ENCODE measurements at places on chromosomes 11 and 22. TPM values are rescaled to one million over a fixed set of nuclear protein-coding genes. Genes with fewer than 3 reads are reported as not detected.

Gene TSPAN18
- 79.8 TPM for total RNA-seq

Gene SPI1
- 14.9 TPM for total RNA-seq

Gene APOA1
- total RNA-seq = 1.2 TPM

Gene HIC2
- 11.9 TPM for total RNA-seq

Gene PHF21B
- total RNA-seq = not detected

Gene SPTY2D1
- 55.0 TPM for total RNA-seq

Gene EPS8L2
- 6.8 TPM for total RNA-seq

Gene LIMK2
- 20.7 TPM for total RNA-seq

Gene OR8D4
- not detected for total RNA-seq

Gene LIPT2
- 5.8 TPM for total RNA-seq

Gene KCNQ1OT1
- 0.20 TPM for total RNA-seq

Gene PGR
- not detected for total RNA-seq

Gene SLC5A4
- not detected for total RNA-seq

Gene DYNC2H1
- 3.6 TPM for total RNA-seq

DNA sequence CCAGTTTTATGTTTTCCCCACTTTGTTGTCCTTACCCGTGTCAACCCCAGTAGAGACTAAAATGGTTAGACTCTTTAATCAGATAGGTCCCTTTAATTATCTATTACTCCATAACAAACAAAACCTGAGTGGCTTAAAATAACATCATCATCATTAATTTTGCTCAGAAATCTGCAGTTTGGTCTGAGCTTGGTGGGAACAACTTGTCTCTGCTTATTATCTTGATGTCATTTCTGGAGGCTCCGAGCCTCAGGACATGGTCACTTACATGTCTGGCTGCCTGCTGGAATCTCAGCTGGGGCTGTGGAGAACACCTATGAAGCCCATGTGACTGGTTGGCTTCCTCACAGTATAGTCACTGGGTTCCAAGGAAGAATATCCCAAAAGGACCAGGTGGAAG, 26.7 kb downstream of the UVRAG start:
- no peak for DNase-seq

DNA sequence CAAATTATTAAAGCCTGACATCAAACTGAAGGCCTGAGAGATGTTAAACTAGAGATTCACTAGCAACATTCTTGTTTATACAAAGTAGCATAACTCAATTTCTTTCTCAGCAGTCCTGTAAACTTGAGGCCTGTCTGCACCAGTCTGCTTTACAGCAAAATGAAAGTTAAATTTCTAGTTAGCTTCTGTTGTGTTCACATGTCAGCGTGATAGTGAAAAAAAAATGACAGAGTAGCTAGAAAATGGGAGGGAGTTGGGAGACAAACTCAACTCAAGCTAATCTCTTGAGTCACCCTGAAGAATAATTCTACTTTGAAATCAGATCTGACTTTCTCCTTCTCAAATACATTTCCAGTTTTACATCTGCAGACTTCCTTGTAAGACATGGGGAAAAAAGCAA, 6.5 kb downstream of the RBFOX2 start:
- DNase-seq = no peak

DNA sequence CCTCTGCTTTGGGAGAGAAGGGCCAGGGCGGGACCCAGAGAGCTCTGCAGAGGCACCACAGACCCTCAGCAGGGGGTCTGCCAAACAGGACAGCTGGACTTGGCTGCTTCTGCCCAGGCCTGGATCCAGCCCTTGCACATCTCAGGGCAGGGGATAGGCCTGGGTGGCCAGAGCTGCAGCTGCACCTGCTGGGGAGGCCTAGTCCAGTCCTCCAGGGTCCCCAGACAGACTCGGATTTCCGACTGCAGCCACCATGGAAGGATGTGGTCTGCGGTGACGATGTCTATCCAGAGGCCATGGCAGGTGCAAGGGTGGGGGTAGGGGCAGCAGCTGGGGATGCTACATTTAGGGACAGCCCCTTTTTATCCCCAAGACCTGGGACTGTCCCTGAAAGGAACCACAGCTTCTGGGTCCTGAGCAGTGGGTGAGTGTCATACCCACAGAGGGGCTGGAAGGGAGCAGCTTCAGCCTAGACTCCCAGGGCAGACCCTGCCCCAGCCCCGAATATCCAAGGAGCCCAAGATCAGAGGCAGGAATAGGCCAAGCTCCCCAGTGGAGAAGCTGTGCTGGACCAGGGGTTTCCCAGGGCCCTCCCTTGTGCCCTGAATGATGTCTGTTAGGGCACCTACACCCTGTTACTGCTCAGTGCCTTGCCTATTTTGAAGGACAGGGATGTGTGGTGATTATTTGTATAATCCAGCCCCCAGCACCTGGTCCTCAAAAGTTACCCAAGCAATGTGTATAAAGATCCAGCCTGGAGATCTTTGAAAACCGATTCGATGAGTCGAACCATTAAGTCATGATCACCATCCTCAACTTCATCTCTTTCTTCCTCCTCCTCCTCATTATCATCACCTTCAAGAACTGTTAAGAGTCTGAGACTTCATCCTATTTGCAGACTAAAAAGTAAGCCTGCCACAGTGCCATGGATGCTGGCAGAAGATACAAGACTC, 2.5 kb upstream of the IGLL5 start:
- DNase-seq = no peak

- peak; percentile 31 for DNase-seq
Observed at GRCh38 chr22:40325315-40325714, 21.0 kb upstream of the ADSL start.

DNA sequence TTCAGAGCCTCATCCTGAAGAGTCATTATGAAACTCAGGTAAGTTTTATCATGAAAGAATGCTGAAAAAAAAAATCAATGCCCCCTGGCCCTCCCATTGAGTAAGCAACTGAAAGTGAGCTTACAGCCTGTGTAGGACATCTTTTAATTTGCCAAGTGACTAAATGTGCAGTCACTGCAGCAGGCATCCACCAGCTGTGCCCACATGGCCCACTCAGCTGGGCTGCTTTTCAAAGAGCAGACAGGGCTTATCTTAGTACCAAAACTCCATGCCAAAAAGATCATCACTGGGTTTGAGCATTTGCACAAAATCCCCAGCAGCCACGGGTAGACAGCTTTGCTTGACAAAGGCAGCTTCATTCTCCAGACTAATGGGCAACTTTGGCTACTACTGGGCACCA, 709.7 kb downstream of the NTM start:
- DNase-seq = no peak

DNA sequence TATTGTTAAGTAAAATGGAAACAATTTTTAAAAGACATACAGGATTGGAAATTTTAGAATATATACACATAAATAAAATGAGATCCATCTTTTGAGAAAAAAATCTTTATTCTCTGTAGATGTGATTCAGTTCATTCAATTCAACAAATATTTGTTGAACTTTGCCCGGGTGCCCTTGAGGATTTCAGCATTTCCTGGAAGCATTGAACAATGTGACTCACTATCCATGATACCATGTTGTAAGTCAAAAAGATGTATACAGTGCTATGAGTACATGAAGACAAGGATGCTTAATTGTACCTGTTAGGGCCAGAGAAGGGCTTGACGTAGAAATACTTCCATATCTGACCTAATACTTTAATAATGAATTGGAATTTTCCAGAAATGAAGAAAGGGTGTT, 353.7 kb downstream of the METTL15 start:
- no peak for DNase-seq

- no peak for DNase-seq
Observed at GRCh38 chr11:15106201-15106965, 8.3 kb upstream of the INSC start.

- DNase-seq = no peak
Observed at GRCh38 chr22:37910890-37911672, 5.0 kb downstream of the MICALL1 start.

- no peak for DNase-seq
Observed at GRCh38 chr11:117166491-117166890, 12.1 kb upstream of the SIDT2 start.

GRCh38 chr22:47450876-47451475, 688.5 kb downstream of the TBC1D22A start:
- DNase-seq = no peak

DNA sequence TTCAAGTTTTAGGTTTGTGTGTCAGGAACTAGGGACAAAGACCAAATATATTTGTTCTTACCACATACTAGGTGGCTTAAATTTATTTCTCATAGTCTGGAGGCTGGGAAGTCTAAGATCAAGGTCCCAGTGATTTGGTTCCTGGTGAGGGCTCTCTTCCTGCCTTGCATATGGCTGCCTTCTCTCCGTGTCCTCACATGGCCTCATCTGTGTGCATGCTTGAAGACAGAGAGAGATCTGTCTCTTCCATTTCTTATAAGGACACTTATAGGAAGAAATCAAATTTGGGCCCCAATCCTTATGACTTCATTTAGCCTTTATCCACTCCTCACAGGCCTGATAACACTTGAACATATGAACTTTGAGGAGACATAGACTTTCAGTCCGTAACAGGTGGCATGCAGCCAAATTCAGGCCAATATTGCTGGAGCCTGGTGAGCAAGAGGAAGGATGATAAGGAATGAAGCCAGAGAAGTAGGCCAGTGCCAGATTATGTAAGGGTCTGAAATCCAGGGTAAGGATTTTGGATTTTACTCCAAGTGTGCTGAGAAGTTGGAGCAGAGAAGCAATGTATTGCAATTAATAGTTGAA, 35.1 kb downstream of the TTC17 start:
- no peak for DNase-seq

GRCh38 chr11:113176599-113177360, 137.6 kb upstream of the TTC12 start:
- no peak for DNase-seq

DNA sequence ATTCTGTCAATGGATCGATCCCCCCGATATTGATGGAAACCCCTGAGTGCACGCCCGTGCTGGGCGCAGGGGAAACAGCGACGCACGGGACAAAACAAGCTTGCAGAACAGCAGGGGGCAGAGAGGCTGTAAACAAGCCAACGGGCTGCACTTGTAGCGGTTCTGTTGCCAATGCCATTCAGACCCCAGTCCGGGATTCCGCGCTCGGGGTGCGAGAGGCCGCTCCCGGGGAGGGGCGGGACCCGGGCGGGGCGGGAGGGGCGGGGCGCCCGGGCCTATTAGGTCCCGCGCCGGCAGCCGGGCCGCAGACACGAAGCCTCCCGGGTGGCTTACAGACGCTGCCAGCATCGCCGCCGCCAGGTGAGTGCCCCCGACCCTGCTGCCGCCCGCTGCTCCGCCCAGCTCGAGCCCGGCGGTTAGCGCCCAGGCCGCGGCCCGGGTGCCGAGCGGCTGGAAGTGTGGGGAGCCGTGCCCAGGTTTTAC, at the start of gene BIK:
Gene BIK (plus strand): TSS at position 307 of the 483 bp plus-strand sequence. CDS start 13,273 bp downstream, outside the sequence.
- peak; percentile 19 for DNase-seq

DNA sequence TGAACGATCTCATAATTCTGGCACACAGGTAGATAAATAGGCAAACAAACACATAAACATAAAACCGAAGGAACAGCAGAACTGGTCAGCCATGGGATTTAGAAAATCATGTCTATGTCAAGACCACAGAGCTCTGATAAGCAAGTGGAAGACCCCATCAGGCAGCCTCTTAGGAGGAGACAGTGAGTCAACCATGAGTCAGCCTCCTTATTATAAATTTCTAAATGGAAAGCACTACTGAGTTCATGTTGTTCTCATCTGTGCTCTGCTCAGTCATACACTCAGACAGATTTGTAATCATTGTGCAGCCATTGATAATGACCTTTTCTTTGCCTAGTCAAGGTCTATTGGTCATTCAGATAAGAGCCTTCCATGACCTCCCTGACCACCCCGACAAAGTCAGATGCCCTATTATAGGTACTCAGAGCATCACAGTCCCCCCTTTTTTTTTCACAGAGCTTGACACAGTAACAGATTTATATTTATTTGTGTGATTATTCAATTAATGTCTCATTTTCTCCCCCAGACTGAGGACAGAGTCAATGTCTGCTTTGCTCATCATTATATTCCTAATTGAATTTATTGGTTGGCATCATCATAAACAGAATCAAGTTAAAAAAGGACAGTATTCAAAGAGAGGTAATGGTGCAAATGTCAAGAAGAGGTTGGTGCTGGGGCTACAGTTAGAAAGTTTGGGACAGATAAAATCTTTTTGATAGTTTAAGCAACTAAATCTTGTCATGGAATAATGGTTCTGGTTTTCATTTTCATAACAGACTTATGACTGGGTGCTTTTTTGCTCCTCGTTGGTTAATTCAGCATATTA, 579.7 kb upstream of the CCDC90B start:
- DNase-seq = no peak

GRCh38 chr11:76603202-76603601, 67.3 kb downstream of the LRRC32 start:
- DNase-seq = no peak

GRCh38 chr11:69841170-69841858, 22.1 kb upstream of the FGF3 start:
- no peak for DNase-seq

- no peak for DNase-seq
Observed at GRCh38 chr22:39522567-39523300, 2.4 kb downstream of the ATF4 start.

DNA sequence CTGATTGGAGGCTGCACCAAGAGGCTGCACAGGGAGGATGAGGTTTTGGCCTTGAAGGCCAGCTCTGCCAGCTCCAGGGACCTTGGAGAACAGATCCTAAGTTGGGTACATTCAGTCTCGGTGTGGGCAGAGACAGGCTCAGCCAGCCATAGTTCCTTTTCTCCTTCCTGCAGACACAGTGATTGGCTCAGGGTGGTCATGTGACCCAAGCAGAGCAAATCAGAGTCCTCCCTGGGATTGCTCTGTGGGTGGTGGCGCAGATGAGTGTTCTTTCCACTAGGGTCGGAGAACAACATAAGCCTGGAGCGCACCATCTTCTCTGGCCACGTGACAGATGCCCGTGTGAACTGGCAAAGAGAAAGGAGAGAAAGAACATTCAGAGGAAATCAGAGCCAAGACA, 47.1 kb upstream of the CCND1 start:
- DNase-seq = no peak

GRCh38 chr11:13462901-13463778, at the start of gene BTBD10:
Gene BTBD10, minus strand, starts transcription at chr11:13463222. Its CDS starts 18,098 bp downstream, at chr11:13445124.
- peak; percentile 89 for DNase-seq

GRCh38 chr11:88414981-88415413, 77.5 kb upstream of the CTSC start:
- DNase-seq = no peak

Data from T-helper 17 cell (primary cell).